ENCODE measurements at places on chromosomes 7 and 10. TPM values are rescaled to one million over a fixed set of nuclear protein-coding genes. Genes with fewer than 3 reads are reported as not detected.

DNA sequence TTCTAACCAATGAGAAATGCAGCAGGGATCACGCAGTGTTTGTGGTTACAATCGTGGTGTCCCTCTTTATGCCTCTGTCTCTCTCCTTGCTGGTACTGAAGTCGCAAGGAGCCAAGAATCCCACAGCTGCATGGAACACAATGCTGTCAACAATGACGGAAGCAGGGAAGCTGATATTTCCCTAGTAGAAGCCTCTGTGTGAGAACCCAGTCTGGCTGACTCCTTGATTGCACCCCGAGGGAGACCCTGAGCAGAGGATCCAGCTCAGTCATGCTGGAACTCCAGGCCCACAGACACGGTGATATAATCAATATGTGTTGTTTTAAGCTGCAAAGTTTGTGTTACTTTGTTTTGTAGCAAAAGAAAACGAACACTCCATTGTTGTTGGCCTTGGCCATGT lies 677.9 kb downstream of the PARD3 start:
- no peak overlapping the region for H3K4me3 ChIP-seq
- H3K27ac ChIP-seq: no peak overlapping the region
- H3K36me3 ChIP-seq: no peaks in the 10 kb centered on the region
- DNase-seq: no peak

OR2A42 gene
- total RNA-seq: 0.56 TPM

CPA5 gene
- total RNA-seq: 0.30 TPM

DNA sequence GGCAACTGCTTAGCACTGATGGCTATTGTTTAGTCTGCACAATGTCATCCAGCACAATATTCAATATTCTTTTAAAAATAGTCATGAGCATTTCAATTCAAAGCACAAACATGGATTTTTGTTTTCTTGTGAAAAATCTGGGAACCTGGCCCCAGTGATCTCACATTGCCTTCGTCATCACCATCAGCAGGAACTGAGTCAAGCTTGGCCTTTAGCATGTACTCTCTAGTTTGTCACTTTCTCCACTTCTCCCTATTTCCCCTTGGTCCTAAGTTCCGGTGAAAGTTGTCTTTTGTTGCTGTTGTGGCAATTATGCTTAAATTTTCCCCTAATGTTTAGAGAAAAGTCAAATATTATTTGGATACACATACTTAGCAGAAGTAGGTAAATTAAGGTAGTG lies 252.9 kb upstream of the SORCS1 start:
- no peaks in the 10 kb centered on the region for H3K36me3 ChIP-seq
- H3K27me3 ChIP-seq: no peaks in the 10 kb centered on the region
- no peak overlapping the region for H3K27ac ChIP-seq
- no peaks in the 10 kb centered on the region for H3K4me1 ChIP-seq
- no peak overlapping the region for H3K4me3 ChIP-seq

DNA sequence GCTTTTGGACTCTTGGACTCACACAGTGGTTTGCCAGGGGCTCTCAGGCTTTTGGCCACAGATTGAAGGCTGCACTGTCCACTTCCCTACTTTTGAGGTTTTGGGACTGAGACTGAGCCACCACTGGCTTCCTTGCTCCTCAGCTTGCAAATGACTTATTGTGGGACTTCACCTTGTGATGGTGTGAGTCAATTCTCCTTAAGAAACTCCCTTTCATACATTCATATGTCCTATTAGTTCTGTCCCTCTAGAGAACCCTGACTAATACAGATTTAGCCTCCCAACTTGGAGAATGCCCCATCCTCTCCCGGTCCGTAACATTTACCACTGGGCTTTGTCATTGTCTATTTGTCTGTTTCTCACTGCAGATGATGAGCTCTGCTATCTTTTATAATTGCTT lies 52.8 kb upstream of the CUL1 start:
- H3K27ac ChIP-seq: no peak overlapping the region
- H3K4me3 ChIP-seq: no peak overlapping the region
- no peaks in the 10 kb centered on the region for H3K36me3 ChIP-seq
- no peak for DNase-seq

- no peak for DNase-seq
- no peaks in the 10 kb centered on the region for H3K36me3 ChIP-seq
- H3K4me1 ChIP-seq: no peaks in the 10 kb centered on the region
- no peaks in the 10 kb centered on the region for H3K27me3 ChIP-seq
- H3K4me3 ChIP-seq: no peak overlapping the region
These were observed 193.8 kb downstream of the LRRTM3 start for GRCh38 chr10:67119651-67120050.

- no peak for DNase-seq
- no peaks in the 10 kb centered on the region for H3K27me3 ChIP-seq
- H3K4me3 ChIP-seq: no peak overlapping the region
- no peak overlapping the region for H3K27ac ChIP-seq
- H3K4me1 ChIP-seq: peaks cover 27% of the 10 kb centered on the region
These were observed 46.4 kb upstream of the PARD3 start for GRCh38 chr10:34861293-34862021.

GRCh38 chr7:108486291-108486966 lies 30.2 kb upstream of the NRCAM start:
- H3K4me3 ChIP-seq: no peak overlapping the region
- peaks cover 51% of the 10 kb centered on the region for H3K36me3 ChIP-seq
- H3K4me1 ChIP-seq: no peaks in the 10 kb centered on the region
- H3K27me3 ChIP-seq: no peaks in the 10 kb centered on the region
- no peak overlapping the region for H3K27ac ChIP-seq
- DNase-seq: no peak

DNA sequence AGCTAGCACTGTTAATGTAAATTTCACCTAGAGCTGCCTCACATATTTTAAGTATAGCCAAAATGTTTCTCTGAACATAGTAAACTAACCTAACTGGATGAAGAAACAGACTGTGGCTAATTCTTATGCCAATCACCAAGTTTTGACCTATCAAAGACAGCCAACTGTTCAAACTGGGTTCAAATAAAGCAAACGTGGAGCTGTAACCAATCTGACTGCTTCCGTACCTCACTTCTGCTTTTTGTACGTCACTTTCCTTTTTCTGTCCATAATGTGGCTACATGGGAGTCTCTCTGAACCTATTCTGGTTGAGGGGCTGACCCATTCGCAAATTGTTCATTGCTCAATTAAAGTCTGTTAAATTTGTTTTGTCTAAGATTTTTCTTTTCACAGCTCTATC lies 66.3 kb upstream of the ETV1 start:
- no peak overlapping the region for H3K4me3 ChIP-seq
- H3K36me3 ChIP-seq: no peaks in the 10 kb centered on the region
- no peak overlapping the region for H3K27ac ChIP-seq
- H3K4me1 ChIP-seq: no peaks in the 10 kb centered on the region

- DNase-seq: no peak
- no peaks in the 10 kb centered on the region for H3K4me1 ChIP-seq
- H3K27me3 ChIP-seq: no peaks in the 10 kb centered on the region
- H3K4me3 ChIP-seq: no peak overlapping the region
- no peak overlapping the region for H3K27ac ChIP-seq
- no peaks in the 10 kb centered on the region for H3K36me3 ChIP-seq
These were observed 283.1 kb upstream of the KAT6B start for GRCh38 chr10:74543276-74543675.

GRCh38 chr7:12926206-12926605 lies 238.8 kb downstream of the ARL4A start:
- H3K4me3 ChIP-seq: no peak overlapping the region
- no peaks in the 10 kb centered on the region for H3K27me3 ChIP-seq
- H3K4me1 ChIP-seq: peaks cover 9% of the 10 kb centered on the region
- DNase-seq: no peak
- H3K27ac ChIP-seq: no peak overlapping the region

GOLGA7B gene
- total RNA-seq: 27.9 TPM

CTAGE4 gene
- 28.6 TPM for total RNA-seq

DNA sequence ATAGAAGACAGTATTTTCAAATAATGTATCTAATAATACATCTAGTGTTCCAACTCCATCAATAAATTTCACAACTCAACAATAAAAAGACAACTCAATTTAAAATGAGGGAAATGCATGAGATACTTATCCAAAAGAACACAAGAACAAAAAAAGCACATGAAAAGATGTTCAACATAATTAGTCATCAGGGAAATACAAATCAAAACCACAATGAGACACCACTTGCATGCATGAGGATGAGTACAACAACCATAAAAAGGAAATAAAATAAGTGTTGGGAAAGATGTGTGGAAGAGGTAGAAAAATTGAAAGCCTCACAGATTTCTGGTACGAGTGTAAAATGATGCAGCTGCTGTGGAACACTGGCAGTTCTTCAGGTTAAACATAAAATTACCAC lies 111.6 kb upstream of the PTPRZ1 start:
- no peaks in the 10 kb centered on the region for H3K36me3 ChIP-seq
- no peak overlapping the region for H3K4me3 ChIP-seq
- H3K4me1 ChIP-seq: no peaks in the 10 kb centered on the region
- H3K27ac ChIP-seq: no peak overlapping the region
- no peak for DNase-seq
- no peaks in the 10 kb centered on the region for H3K27me3 ChIP-seq

PTF1A gene
- not detected for total RNA-seq

- H3K4me1 ChIP-seq: peaks cover 28% of the 10 kb centered on the region
- H3K36me3 ChIP-seq: peaks cover 42% of the 10 kb centered on the region
- H3K4me3 ChIP-seq: no peak overlapping the region
- no peaks in the 10 kb centered on the region for H3K27me3 ChIP-seq
These were observed 28.0 kb downstream of the ITPRIP start for GRCh38 chr10:104309980-104310978.

GNAT3 gene
- total RNA-seq: not detected

PIK3CG gene
- total RNA-seq: 2.4 TPM

DNA sequence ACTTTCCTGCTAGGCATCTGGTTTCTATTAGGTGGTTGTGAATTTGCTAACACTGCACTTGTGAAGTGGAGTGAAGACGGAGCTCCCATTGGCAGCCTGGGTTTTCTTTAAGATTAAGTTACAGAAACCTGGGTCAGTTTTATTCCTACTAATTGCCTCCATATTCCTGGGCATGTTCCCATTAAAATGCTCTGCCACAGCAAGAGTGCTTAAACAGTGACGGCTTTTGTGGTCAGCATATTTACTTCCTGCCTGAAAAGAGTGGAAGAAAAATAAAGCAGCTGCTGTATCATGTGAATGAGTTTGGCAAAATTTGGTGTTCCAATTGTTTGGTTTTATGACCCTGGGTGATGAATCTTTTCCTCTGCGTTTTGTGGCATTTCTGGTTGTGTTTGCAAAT lies 96.9 kb upstream of the PLXDC2 start:
- H3K4me1 ChIP-seq: no peaks in the 10 kb centered on the region
- no peak for DNase-seq
- H3K36me3 ChIP-seq: no peaks in the 10 kb centered on the region
- no peaks in the 10 kb centered on the region for H3K27me3 ChIP-seq

GRCh38 chr7:73626814-73627213 lies 2.5 kb upstream of the MLXIPL start:
- DNase-seq: no peak
- peaks cover 53% of the 10 kb centered on the region for H3K27me3 ChIP-seq
- H3K27ac ChIP-seq: no peak overlapping the region
- H3K36me3 ChIP-seq: no peaks in the 10 kb centered on the region
- H3K4me1 ChIP-seq: peaks cover 29% of the 10 kb centered on the region
- H3K4me3 ChIP-seq: no peak overlapping the region

DNA sequence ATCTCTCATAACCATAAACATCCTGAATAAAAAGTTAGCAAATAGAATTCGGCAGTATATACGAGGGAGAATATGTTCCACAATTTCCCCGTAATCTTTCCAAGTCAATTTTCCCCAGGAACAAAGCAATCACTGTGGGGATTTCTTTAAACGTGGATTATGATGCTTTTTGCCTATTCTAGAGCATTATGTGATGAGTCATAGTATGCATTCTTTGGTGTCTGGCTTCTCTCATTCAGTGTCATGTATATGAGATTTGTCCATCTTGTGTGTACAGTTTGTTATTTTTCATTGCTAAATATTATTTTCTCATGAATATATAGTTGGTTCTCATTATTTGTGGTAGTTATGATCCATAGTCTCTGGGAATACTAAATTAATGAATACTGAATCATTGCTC lies 9.9 kb upstream of the OR9A4 start:
- no peak for DNase-seq
- no peak overlapping the region for H3K4me3 ChIP-seq
- H3K36me3 ChIP-seq: no peaks in the 10 kb centered on the region
- no peak overlapping the region for H3K27ac ChIP-seq
- no peaks in the 10 kb centered on the region for H3K4me1 ChIP-seq
- H3K27me3 ChIP-seq: no peaks in the 10 kb centered on the region

SRRM3 gene
- total RNA-seq: 6.9 TPM

DNA sequence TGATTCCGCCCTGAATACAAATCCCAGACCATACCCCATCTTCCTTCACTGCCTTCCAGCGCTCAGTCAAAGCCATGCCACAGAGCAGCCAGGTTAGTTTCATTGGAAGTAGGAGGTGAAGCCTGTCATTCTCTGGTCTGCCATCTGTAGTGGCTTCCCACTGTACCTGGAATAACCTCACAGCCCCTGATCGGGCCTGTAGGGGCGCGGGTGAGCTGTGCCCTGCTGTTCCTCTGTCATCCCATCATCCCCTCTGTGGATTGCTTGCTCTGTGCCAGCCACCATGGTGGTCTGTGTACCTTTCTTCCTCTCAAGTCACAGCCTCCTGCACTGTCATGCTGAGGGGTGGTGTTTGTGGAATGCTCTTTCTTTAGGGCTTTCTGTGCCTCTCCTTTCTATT lies 155.1 kb downstream of the ZNF22 start:
- no peaks in the 10 kb centered on the region for H3K4me1 ChIP-seq
- H3K4me3 ChIP-seq: no peak overlapping the region
- H3K36me3 ChIP-seq: no peaks in the 10 kb centered on the region
- no peak overlapping the region for H3K27ac ChIP-seq
- no peaks in the 10 kb centered on the region for H3K27me3 ChIP-seq
- no peak for DNase-seq

DNA sequence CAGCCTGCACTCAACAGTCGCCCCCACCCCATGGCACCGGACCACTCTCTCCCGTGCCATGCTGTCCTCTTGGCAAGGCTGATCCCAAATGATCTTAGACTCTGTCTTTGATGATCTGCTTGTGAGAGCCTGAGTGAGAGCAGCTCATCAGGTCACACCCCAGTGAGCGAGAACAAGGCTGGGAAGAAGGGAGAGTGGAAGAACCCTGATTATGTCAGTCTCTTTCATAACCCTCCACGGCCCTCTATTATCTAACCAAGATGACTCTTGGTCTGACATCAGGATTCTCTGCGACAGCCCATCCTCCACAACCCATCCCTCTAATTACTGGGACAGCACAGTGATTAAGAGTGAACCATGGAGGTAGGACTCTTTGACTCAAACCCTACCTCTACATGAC lies 53.1 kb upstream of the C7orf33 start:
- no peaks in the 10 kb centered on the region for H3K27me3 ChIP-seq
- DNase-seq: no peak
- H3K4me3 ChIP-seq: no peak overlapping the region
- H3K4me1 ChIP-seq: peaks cover 4% of the 10 kb centered on the region
- H3K27ac ChIP-seq: no peak overlapping the region
- H3K36me3 ChIP-seq: no peaks in the 10 kb centered on the region

- H3K27me3 ChIP-seq: no peaks in the 10 kb centered on the region
- H3K36me3 ChIP-seq: peaks cover 45% of the 10 kb centered on the region
- H3K4me3 ChIP-seq: no peak overlapping the region
- peak; percentile 33 for DNase-seq
- H3K27ac ChIP-seq: no peak overlapping the region
These were observed 187.1 kb downstream of the TNS3 start for GRCh38 chr7:47394751-47395252.
